CD4-positive, alpha-beta T cell treated with Interleukin-4 for 1 hour (primary cell): ENCODE measurements at places on chromosomes 13 and 19.

- peak; percentile 66 for DNase-seq
Observed at GRCh38 chr19:49142866-49143335, 12.3 kb downstream of the HRC start.

GRCh38 chr19:10259162-10259905 is 7.3 kb downstream of the MRPL4 start:
- DNase-seq, result peak; percentile 92

DNA sequence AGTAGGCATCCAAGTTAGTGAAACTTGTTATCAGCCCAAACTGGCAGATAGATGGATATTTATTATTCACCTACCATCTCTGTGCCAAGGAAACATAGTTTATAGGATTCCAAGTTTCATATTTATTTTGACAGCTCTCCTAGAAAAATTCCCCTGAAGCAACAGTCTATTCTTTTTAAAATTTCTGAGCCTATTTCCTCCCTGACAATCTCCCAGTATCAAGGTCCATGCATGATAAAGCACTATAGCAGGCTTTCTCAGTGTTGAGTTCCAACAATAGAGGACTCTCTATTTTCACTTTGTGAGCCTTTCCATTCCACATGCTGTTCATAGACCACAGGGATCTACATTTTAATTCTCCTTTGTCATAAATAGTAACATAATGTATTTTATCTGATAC is 312.6 kb downstream of the SLITRK6 start:
- no peak for DNase-seq

DNA sequence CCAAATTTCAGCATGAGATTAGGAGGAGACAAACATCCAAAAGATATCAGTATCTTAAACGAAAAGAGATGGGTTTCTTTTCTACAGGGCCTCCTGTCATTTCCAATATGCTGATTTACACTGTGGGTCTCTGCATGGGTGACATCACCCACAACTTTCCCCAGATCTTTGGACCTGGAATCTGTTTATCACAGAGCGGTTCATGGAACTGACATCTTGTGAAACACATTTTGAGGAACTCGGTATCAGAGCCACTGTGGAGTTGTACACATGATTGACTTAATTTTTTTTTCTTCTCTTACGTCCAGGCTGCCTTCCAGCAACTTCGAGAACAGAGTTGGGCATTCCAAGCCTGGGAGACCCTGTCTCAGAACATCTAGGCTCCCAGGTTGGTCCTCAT is 80.2 kb upstream of the SERP2 start:
- DNase-seq, result no peak

- no peak for DNase-seq
Observed at GRCh38 chr13:51746802-51747201, 57.2 kb downstream of the DHRS12 start.

- no peak for DNase-seq
Observed at GRCh38 chr19:51689751-51690453, 3.2 kb upstream of the SPACA6 start.
